ENCODE measurements at places on chromosomes 5 and 9.

GRCh38 chr5:38070304-38070950, 187.9 kb upstream of the EGFLAM start:
- no peak for DNase-seq

DNA sequence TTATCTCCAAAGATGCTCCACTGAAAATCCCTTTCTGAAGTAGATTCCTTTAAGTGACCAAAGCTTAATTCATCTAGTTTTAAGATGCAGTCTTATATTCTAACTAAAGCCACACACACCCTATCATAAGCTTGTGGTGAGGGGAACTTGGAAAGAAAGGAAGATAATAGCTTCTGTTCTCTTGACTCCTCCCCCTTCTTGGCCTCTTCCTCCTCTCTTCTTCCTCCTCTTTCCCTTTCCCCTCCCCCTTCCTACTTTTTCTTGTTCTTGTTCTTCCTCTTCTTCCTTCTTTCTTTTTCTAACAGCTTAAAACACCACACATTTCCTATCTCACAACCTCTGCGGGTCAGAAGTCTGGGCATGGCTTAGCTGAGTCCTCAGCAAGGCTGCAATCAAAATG, 23.5 kb downstream of the IL7R start:
- no peak for DNase-seq

GRCh38 chr5:76547891-76548524, 75.2 kb downstream of the F2RL2 start:
- DNase-seq = no peak

DNA sequence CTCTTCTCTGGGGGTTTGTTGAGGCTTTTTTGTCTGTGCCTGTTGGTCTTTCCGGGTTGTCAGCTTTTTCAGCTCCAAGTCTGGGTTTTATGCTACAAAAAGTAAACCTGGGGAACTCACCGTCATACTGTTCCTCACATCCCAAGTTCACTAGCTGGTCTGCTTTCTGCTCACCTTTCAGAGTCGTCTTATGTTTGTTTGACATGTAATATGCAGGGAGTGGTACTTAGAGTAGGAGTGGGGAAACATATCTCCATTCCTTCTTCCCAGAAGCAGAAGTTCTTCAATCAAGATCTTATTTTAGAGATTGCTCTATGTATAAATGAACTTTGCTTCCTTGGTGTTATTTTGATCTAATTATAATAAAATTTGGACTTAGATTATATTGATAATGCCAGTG, 41.7 kb upstream of the DHFR start:
- DNase-seq = no peak

DNA sequence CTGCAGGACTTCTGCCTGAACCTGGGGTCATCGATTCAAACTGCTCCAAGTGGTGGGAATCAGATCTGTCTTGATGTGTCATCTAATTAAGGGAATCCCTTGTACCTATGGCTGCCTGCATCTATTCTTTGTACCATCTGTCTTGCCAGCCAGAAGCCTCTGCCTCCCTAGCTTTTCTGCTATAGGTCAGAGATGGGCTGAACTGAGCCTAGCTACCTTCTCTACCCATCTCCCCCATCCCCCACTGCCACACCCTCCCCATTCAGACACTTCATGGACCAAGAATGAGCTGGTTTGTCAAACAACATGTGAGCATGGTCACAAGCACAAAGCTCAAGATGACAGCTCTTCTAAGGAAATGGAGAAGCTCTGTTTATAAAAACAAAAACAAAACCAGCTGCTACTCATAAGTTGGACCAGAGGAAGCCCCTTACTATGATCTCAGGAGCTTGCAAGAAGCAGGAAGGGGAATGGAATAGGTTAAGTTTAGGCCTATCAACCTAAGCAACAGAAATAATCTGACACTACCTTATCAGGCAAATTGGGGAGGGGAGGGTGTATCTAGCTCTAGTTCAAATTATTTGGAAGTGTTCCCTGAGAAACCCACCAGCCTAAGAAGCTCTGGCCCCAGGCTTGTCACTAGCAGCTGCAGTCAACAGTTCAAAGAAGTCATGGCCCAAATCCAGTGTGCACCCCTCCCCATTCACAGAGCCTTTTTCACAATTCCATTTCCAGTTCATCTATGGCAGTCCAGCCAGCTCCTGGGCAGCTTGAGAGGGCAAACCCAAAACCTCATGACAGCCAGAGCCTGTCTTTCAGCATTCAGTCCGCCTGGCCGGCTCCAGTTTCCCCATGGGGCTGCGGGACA, 29.9 kb downstream of the SKP1 start:
- no peak for DNase-seq

Measured in epithelial cell of prostate (primary cell).